Activated naive CD4-positive, alpha-beta T cell treated with anti-CD3 and anti-CD28 coated beads, Interleukin-2, amount 10 ng/mL, durations not matched to agents 5 hours and 36 hours (primary cell): ENCODE measurements at places on chromosomes 6 and 20. TPM values are rescaled to one million over a fixed set of nuclear protein-coding genes. Genes with fewer than 3 reads are reported as not detected.

HLA-DMB gene
- total RNA-seq, result 9.6 TPM

TSPO2 gene
- total RNA-seq, result not detected

MICB gene
- 38.1 TPM for total RNA-seq

SPATA25 gene
- total RNA-seq, result 0.96 TPM

CLDN20 gene
- total RNA-seq, result not detected

LIN28B gene
- total RNA-seq, result not detected

PREX1 gene
- 81.0 TPM for total RNA-seq

PAX1 gene
- total RNA-seq, result not detected

RNF114 gene
- 66.3 TPM for total RNA-seq

SMIM28 gene
- not detected for total RNA-seq

MAPK14 gene
- total RNA-seq, result 59.7 TPM

TLDC2 gene
- total RNA-seq, result not detected

TOP1 gene
- 56.2 TPM for total RNA-seq

CD93 gene
- total RNA-seq, result 0.43 TPM
